ENCODE measurements at places on chromosomes 3 and 15.

DNA sequence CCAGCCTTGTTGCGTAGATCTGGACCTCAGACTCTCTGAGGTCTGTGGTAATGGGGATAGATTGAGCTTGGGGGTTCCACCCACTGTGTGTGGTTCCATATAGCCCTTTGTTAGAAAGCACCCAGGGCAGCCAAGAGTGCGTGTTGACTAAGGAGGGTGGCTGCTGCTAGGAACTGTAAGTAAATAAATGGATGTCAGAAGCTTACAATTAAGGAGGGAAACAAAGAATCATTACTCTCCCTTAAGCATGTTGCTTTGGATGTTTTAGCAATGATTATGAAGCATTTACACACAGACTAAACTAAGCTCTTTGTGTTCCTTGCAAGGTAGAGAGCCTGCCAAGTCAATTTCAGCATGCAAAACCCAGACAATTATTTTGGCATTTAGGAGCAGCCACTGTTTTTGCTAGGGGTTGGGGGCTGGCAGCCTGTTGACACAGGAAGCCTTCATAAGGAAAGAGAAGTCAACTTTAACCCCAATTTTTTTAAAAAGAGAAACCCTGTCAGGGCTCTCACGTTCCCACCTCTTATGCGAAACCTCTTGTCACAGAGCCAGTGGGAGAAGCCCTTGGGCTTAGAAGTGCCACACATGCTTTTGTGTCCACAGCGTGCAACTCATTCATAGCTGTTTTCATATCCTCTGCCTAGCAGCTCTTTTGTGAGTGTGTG, 127.8 kb downstream of the CMSS1 start:
- no peak for DNase-seq

- no peak for DNase-seq
Measured at GRCh38 chr3:81974751-81975150, 213.3 kb upstream of the GBE1 start.

DNA sequence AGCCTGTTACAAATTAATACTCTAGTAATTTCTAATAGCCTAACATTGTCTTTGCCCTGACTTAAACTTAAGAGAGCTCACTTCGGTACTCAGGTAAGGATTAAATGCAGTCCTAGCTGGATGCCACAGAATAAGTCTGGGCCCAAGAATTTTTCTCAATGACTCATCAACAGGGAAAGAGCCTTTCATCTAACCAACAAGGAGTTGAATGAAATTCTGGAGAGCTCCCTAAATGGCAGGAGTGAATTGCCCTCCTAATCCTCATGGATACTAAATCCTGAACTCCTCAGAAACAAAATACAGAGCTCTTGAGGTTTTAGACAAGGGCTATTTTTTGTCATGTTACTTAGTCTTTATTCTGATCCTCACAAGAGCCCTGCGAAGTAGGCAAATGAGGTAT, 159.5 kb downstream of the PLCH1 start:
- DNase-seq = no peak

DNA sequence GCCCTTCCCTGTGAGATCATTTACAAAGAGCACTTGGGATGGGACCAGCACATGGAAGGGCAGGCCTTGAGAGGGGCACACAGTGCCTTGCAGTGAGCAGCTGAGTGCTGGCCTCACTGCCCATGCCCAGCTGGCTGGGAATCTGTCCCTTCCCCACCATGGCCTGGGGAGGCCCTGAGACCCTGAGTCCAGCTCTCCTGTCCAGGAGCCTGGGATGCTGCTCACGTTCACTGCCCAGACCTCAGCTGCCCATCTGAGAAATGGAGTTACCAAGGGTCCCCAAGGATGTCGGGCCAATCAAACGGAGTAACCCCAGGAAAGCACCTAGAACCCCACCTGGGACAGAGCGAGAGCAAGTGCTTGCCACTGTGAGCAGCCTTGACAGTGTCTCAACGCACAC, 35.6 kb downstream of the WNT7A start:
- no peak for DNase-seq

- DNase-seq = no peak
Measured at GRCh38 chr3:185767002-185767688, 57.7 kb downstream of the IGF2BP2 start.

DNA sequence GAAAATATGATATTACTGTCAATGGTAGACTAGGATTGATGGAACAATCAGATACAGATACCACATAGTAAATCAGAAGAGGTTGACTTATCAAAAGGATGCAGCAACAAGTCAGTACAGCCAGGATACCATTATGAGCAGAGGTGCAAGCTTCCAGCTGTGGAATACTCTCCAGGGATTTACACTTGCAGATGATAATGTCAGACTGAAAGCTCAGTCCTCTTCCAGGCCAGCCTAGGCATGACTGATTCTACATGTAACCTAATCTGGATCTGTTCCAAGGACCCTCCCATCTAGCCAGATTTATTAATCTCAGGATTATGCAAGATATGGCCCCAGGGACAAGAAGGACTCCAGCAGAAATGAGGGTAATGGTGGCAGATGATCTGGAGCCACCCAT, 8.2 kb downstream of the FILIP1L start:
- no peak for DNase-seq

DNA sequence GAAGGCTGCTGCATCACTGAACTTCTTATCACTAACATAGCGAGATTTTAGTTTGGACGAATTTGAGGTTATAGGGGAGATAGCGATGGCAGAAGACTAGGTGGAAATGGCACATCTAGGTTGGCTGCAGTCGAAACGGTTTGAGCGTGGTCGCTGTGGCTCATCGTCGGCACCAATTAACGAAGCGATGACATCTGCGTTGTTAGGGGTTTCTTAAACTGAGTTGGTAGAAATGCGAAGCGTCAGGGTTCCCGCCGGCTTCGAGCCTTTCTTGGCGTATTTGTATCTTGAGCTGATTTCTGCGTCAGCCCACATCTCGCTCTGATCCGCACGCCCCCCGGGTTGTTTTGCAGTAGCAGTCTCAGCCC, 319 bp downstream of the LNP1 start:
- peak; percentile 73 for DNase-seq

- no peak for DNase-seq
Measured at GRCh38 chr3:170695486-170696064, 109.7 kb upstream of the SLC7A14 start.

DNA sequence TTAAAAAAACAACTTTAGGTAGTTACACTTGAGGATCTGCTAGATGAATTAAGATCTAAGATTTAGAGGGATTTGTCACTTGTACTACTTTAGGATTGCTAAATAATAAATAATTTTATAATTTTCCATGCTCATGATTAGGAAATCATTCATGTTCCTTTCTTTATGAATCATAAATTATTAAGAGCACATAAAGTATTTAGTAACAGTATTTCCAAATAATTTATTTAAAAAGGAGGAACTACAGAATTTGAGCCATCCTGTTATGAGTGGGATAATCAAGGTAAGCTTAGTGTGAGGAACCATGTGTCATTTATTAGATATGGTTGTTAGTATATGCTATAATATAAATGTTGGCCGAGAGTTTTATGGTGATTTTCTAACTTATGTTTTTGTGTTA, 37.5 kb upstream of the C3orf38 start:
- DNase-seq = no peak

GRCh38 chr15:34613997-34614396, 30.5 kb upstream of the GOLGA8B start:
- DNase-seq = no peak

DNA sequence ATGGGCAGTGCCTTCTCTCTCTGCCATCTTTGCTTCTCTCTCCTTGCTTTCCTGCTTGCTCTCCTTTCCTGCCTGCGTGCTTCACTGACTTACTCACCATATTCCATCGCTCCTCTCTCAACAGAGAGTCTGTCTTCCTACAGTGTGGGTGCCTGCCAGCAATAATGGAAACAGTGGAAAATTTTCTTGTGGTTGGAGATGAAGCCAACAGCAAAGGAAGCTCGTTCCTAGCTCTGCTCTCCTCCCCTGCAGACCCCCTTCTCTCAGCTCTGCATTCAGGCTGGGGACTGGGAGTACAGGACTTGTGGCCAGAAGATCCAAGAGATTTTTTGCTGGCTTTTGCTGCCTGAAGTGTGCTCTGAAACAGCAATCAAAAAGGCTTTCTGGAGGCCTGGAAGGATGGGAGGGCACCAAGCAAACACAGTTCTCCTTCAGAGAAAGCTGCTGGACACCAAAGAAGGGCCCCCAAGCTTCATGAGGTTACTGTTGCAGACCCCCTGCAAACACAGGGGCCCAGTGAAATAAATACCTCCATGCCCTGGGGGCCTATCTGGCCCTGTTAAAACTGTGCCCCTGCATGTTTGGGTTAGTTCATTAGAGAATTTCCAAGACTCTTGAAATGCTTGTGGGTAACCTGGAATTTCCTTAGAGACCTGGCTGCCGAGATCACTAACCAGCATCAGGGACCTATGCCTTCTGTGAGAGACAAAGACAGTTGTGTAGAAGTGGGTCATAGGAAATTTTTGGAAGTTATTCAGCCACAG, 149.9 kb upstream of the RASGRP1 start:
- DNase-seq = no peak

DNA sequence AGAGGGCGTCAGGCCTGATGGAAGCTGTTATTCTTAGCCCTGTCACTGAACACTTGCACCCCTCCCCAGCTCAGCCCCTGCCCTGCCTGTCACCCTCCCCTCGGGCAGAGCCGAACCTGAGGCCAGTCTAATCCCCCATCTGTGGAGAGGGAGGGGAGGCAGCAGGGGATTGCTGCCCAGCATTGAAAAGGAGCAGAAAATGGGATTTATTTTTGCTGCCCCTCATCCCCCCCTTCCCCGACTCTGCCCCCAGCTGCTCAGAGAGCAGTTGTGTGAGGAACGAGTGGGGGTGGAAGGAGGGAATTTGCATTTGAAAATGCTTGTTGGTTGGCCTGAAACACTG, 71.6 kb downstream of the EPHB3 start:
- no peak for DNase-seq

- DNase-seq = no peak
Measured at GRCh38 chr3:54345847-54346375, 223.6 kb downstream of the CACNA2D3 start.

DNA sequence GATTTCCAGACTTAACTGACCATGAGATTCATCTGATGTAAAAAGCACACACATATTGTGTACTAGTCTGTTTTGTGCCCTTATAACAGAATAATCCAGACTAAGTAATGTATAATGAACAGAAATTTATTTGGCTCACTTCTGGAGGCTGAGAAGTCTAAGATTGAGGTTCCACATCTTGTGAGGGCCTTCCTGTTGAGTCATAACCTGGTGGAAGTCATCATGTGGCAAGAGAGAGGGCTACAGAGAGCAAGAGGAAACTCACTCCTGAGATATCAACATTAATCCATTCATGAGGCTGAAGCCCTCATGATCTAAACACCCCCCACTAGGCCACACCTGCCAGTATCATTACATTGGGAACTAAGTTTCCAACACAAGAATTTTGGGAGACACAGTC, 977.6 kb downstream of the MCTP2 start:
- no peak for DNase-seq

DNA sequence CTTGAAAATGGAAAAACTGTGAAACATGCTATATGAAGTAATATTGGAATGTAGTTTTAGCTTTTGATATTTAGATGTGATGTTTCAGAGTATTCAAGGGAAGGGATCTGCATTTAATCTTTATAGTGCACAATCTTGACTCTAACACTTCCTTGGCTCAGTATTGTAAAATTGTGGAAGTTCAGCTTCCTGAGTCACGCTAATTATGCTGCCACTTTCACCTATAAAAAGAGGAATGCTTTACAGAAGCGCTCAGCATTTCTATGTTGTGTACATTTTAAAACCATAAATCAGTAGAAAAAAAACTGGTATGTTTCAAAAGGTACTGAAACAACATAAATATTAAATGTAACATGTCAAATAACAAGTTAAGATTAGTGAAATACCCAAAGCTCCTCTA, 32.6 kb downstream of the SERPINI2 start:
- DNase-seq = no peak

- no peak for DNase-seq
Measured at GRCh38 chr15:72082176-72082575, 35.8 kb downstream of the MYO9A start.

DNA sequence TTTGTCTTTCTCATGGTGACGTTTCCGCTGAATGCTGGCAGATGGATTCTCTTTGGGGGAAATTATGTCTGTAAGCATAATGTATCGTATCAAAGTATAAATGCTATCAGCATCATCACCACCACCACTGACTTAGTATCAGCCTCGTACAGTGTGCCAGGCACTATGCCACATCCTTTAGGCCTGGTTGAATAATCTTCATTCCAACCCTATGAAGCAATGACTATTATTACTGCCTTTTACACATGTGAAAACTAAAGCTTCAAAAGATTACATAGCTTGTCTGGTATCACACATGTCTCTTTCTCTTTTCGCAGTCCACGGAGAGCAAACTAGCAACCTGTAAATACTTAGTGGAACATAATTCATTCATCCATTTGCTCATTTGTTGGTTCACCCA, 166.7 kb upstream of the PRICKLE2 start:
- no peak for DNase-seq

DNA sequence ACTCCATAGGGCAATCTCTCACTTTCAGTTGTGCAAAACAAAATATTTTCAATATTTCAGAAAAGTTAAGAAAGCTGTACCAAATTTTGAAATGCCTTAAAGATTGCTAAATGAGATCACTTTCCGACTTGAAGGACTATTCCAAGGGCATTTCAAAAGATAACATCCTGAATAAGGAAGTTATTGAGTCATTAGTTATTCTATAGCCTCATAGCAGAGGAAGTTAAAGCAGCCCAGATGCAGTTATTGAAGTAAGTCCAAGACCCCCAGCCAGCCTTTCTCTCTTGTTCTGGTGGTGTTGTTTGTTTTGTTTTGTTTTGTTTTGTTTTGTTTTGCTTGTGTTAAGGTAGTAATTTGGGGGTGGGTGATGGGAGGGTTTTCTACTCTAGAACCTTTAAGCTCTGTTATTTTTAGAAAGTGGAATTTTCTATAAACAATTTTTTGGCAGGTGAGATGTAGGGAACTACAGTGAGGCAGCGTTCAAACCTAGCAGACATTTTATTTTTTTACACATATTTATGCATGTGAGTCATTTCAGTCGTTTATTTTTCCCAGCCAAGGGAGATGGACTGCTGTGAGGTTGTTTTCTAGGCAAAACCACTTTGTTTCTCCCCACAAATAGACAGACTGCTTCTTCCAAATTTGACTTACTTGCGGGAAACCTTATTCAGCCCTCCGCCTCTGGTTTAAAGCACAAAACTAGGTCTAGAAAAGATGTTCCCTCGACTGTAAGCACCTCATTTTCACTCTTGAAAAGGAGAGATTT, 216.3 kb upstream of the ARPP21 start:
- DNase-seq = no peak

- no peak for DNase-seq
Measured at GRCh38 chr15:42078903-42079302, 15.5 kb downstream of the PLA2G4D start.

GRCh38 chr15:94858449-94858848, 627.1 kb downstream of the MCTP2 start:
- no peak for DNase-seq

- DNase-seq = no peak
Measured at GRCh38 chr3:156601497-156601896, 46.6 kb upstream of the SSR3 start.
